ENCODE measurements at places on chromosomes 1 and 21.

- no peak for DNase-seq
These were observed 83.2 kb downstream of the SH3GLB1 start for GRCh38 chr1:86787621-86788020.

DNA sequence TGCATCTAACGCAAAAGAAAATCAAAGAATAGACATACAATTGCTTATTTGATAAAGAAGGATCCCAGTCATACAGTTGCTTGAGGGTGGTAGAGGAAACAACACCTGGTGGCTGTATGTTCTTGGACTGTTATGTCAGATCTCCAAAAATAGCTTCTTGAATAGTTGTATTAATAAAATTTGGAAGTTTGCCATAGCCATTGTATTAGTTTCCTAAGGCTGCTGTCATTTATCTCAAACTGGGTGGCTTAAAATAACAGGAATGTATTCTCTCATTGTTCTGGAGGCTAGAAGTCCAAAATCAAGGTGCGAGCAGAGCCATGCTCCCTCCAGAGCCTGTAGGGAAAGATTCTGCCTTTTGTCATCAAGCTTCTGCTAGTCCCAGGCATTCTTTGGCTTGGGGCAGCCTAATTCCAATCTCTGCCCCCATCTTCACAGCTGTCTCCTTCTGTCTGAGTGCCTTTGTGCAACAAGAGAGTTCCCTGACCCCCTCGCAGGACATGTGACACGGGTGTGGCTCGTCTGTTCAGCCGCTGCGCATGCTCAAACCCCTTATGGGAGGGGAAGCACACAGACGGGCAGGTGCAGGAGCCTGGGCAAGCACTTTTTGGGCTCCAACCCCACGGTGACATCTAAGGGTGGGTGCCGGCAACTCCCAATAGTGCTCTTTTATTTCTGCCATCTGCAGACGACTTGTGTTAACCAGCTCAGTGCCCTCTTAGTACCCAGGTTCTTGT, 21.7 kb upstream of the GRIK1 start:
- no peak for DNase-seq

DNA sequence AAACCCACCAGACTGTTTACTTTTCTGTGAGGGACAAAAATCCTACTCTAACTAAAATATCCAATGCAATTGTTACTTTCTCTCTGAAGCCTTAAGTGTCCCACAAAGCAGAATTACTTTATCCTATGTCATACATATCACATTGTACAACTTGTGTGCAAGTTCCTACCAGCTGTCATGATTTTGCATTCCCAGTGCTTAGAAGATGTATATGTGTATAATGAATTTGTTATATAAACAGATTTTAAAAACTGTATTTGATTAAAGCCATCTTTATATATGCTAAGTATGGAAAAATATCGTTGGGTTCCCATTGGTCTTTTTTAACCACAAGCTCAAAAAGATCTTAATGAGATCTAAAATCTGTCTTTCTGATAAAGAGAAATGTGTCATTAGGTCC, 57.0 kb downstream of the DPH5 start:
- no peak for DNase-seq

DNA sequence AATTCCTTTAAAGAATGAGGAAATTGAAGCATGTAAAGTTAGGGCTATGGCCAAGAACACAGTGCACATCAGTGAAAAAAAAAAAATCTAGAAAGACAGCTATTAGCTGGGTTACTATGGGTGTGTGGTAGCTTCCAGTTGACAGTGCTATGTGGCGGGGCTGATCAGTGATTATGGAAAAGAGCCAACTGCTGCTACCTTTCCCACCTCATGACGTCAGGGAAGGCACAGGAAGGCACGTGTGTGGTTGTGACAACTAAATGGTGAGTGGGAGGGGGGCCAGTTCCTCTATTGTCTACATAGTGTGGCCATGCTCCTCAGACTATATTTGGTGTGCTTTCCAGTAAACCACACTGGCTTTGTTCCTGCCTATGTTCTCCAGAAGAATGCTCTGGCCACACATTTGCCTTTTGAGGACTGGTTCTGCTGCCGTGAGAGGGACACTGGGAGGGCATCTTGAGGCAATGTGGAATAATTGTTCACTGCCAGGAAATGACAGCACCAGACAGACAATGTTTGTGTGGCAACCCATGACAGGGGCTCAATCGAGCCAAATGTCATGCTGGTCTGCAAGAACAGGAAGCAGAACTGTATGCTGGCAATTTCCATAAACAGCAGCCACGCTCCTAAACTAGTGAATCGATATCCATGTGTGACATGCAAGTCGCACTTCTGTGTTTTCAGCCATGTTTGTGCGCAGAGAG, 3.0 kb upstream of the SDE2 start:
- peak; percentile 36 for DNase-seq

- DNase-seq = no peak
These were observed 5.2 kb downstream of the SUSD4 start for GRCh38 chr1:223358826-223359225.

GRCh38 chr1:201614262-201615015, 75.5 kb downstream of the NAV1 start:
- no peak for DNase-seq

GRCh38 chr1:68065766-68066165, 15.3 kb upstream of the DIRAS3 start:
- no peak for DNase-seq

DNA sequence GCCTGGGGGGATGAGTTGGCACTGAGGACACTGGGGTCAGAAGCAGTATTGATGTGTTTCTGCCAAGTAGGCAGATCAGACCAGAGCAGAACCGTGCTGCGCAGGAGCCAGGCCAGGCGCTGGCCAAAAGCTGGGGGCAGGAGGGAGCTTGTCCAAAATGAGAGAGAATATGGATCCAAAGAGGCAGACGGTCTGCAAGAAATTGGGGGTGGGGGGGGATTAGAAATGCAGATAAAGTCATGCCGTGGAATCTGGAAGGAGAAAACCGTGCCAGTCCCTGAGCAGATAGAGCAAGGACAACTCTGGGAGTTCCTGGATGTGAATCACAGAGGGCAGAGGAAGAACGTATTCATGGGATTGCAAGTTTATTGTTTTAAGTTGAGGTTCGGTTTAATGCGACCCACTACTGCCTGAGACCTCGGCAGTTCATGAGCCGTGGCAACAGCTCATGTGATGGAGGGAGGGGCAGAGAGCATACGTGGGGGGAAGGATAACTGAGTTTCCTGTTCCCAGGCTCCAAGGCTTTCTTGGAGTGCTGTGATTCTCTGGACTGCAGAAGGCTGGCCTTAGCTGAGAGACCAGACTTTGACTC, 224.0 kb downstream of the FGGY start:
- no peak for DNase-seq

DNA sequence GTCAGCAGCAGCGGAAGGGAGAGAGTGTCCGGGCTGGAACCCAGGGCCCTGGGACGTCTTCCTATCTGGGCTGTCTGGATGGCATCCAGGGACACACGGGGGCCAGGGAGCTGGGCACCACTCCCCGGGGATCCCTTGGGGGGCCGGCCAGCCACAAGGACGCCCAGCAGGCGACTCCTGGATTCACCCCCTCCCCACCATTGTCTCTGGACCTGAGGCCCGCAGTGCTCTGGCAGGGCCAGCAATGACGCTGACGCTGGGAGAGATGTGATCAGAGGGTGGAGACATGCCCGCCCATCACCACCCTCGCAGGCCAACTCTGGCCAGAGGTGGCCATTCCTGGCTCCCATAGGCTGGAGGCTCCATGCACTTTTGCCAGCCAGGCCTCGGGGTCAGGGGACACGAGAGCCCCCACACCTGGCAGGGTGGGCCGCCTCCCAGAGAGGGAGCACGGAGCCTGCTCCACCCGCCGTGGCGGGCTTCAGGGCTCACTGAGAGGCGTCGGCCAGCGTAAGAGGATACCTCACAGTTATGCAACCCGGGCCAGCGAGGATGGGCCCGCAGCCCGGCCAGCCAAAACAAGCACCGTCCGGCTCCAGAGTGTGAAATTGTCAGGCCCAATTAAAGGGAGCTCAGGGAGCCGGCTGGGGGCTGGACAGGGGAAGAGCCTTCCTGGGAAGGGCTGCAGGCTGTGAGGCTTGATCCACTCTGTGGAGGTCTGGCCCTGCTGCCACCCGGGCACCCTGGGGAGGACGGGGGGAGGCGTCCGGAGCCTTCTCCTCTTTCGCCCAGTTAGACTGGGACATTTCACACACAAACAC, 10.3 kb downstream of the ACTRT2 start:
- DNase-seq = no peak

DNA sequence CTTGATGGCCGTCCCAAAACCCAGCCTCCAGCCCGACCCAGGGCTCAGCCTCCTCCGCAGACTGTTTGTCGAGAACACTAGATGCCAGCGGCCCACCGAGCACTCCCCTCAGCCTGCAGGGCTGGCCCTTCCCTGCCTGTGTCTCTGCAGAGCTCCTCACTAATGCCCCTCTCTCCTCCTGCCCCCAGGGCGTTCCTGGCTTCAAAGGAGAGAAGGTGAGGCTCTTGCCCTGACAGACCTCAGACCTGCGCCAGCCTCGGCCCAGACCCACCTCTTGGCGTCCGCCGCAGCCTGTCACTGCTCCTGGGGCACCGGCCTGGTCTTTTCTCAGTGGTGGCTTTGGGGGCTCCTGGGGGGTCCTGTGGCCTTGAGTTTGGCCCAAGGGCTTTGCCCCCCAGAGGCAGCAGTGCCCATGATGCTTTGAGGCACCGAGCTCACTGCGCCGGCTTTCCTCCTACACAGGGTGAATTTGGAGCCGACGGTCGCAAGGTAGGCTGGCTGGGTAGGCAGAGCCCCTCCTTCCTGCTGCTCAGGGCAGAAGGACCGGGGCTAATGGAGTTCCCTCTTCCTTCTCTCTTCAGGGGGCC, 18.4 kb downstream of the COL6A2 start:
- no peak for DNase-seq

DNA sequence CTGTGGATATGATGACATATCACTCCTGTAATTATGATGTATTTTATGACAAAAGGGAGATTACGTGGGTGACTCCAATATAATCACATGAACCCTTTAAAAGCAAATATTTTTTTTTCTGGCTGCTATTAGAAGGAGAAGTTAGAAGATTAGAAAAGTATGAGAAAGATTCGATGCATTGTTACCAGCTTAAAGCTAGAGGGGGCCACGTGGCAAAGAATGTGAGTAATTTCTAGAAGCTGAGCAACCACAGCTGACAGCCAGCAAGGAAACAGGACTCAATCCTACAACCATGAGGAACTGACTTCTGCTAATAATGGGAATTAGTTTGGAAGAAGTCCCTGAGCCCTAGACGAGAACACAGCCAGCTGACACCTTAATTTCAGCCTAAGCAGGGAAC, 56.3 kb upstream of the C1orf87 start:
- no peak for DNase-seq

- DNase-seq = no peak
These were observed 375.3 kb downstream of the DUSP10 start for GRCh38 chr1:221366495-221367110.

DNA sequence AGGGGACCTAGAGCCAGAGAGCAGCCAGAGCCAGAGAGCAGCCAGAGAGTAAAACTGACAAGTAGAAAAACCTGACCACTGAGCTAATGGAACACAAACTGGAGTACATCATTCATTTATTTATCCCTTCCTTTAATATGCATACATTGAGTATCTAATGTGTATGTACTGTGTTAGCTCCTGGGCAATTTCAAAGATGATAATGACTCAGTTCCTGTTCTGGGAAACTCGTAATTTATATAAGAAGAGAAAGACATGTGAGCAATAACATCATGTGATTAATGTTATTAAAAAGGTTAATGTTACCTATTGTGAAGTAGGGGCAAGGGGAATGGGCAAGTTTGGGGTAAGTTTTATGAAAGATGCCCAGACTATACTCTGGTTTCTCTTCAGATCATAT, 199.9 kb downstream of the TNR start:
- DNase-seq = no peak

GRCh38 chr1:228081144-228081543, 1.4 kb upstream of the ARF1 start:
- DNase-seq = no peak

- DNase-seq = no peak
These were observed 32.9 kb upstream of the JUN start for GRCh38 chr1:58816747-58817221.

GRCh38 chr1:222892137-222892769, 77.4 kb downstream of the DISP1 start:
- no peak for DNase-seq

- DNase-seq = no peak
These were observed 37.7 kb upstream of the DDAH1 start for GRCh38 chr1:85502625-85503083.

GRCh38 chr21:24897883-24898282, 709.4 kb downstream of the MRPL39 start:
- no peak for DNase-seq

DNA sequence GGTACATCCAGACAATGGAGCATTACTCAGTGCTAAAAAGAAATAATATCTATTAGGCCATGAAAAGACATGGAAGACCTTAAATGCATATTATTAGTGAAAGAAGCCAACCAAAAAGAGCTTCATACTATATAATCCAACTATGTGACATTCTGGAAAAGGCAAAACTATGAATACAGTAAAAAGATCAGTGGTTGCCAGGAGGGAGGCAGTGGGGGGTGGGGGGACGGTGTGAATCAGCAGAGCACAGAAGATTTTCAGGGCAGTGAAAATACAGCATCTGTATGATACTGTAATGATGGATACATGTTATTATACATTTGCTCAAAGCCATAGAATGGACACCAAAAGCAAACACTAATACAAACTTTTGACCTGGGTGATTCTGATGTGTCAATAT, 339.4 kb upstream of the SNX7 start:
- no peak for DNase-seq

DNA sequence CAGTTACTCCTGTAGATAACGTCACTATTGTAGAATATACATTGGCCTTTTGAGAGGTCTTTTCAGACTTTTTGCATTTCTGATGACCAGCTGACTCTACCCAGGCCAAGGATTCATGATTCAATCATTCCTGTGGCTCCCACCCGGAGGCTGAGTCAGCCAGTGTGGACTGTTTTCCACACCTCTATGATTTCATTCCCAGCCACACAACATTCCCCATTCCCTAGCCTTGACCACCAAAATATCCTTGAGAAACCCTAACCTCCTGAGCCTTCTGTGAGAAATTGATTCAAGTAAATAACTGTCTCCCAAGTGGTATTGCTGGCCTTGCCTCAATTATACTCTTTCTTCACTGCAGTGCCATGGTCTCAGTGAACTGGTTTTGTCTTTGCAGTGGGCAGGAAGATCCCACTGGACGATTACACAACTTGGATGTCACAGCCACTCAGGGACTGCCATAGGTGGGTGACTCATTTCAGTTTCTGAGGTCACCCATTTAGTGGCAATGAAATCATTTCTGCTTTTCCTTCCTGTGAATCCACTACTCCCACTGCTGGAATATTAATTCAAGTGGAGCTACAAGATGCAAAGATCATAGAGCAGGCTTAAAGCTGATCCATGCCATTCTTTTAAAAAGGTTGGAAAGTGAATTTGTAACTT, 518.6 kb upstream of the ZP4 start:
- DNase-seq = no peak

DNA sequence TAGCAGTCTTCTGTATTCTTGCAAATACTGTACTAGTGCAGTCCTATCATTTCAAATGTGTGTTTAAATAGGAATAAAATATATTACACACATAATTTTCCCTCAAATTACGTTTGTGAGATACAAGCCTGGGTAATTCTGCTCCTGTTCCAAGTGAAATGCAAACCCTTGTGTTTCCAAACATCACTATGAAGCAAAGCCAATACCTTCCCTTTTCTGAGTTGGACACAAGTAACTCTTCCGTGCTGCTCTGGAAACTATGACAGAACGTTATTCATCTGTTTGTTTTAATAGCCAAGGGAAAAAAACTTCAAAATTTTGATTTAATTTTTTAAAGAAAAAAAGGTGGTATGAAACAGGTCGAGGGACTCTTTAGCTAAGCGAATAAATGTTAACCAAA, 73.7 kb upstream of the UBE2U start:
- DNase-seq = no peak

Measured in effector memory CD4-positive, alpha-beta T cell (primary cell).